T-helper 22 cell (primary cell): ENCODE measurements at places on chromosomes 6 and 20.

DNA sequence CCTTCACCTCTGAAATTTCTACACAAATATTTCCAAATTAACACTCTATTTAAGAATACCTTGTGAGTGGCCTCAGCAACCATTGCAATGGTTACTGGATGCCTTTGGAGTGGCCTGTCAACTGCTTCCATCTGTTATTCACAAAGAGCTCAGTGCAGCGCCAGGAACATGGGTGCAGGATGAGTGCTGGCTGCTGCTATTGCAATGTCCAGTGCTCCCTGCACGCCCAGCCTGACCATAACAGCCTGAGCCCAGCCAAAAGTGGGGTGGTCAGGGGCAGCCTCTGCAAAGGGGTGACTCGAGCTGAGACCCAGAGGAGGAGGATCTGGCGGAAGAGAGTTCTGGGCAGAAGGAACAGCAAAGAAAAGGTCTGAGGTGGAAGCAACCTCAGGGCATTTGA, 18.4 kb downstream of the CASS4 start:
- DNase-seq: no peak

- no peak for DNase-seq
Observed at GRCh38 chr6:45386501-45386900, 8.8 kb upstream of the SUPT3H start.

DNA sequence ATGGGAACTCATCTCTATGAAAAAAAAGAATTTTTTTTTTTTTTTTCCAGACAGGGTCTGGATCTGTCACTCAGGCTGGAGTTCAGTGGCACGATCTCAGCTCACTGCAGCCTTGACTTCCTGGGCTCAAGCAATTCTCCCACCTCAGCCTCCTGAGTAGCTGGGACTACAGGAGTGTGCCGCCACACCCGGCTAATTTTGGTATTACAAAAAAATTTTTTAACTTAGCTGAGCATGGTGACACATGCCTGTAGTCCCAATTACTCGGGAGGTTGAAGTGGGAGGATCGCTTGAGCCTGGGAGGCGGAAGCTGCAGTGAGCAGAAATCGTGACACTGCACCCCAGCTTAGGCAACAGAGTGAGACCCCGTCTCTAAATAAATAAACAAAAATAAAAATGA, 7.5 kb downstream of the DEF6 start:
- peak; percentile 13 for DNase-seq

GRCh38 chr6:157224951-157225574, 98.3 kb downstream of the TMEM242 start:
- DNase-seq: no peak

GRCh38 chr6:25477006-25477590, 174.9 kb upstream of the SCGN start:
- no peak for DNase-seq

DNA sequence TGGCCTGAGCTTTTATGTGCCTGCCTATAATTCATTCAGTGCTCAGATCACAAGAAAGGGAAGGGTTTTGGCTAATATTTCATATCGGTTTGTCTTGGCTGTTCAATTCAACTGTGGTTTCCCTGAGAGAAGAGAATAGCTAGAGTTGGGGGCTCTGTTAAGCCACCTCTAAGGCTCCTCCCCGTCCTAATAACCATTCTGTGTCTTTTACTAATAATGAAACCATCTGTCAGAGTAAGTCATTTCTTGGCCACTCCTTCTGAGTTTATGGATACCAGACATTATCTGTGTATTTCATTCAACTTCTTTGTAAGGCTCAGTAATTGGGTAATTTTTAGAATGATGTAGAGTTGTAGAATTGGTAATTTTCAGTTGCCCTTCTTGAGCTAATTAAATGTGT, 5.2 kb downstream of the STX11 start:
- no peak for DNase-seq

DNA sequence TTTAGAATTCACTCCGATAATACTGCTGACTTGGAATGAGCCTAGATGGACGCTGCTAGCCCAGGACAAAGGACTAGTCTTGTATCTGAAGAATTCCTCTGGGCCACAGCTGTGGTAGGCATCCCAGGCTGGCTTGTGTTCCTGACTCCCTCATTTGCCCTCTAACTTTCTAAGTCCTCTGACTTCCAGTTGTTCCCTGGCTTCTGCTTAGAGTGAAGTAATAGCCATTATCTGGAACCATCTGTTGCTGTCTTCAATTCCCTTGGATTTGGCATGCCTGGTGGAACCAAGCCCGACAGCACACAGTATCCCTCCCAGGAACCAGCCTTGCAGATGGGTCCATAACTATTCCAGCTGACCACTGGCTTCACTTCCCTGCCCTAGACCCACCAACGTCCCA, 376.0 kb downstream of the SYNE1 start:
- DNase-seq: no peak
